ENCODE measurements at places on chromosomes 4 and X.

GRCh38 chrX:130840345-130840744 lies 62.7 kb downstream of the ENOX2 start:
- DNase-seq = no peak

DNA sequence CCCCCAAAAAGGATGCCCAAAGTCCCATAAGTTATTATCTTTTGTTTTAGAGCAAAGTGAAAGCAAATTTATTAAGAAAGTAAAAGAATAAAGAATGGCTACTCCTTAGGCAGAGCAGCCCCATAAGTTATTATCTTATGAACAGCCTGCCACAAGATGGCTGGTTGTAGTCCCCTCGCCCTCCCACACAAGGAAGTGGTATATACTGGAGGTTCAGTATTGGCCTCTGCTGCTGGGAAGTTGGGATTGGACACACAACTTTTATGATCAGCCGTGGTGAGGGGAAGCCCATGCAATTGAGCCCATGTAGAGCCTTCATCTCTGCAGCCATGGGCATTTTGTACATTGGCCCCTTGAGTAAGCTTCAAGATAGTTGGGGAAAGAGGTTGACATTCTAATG lies 8.0 kb upstream of the SMIM10 start:
- DNase-seq = no peak

DNA sequence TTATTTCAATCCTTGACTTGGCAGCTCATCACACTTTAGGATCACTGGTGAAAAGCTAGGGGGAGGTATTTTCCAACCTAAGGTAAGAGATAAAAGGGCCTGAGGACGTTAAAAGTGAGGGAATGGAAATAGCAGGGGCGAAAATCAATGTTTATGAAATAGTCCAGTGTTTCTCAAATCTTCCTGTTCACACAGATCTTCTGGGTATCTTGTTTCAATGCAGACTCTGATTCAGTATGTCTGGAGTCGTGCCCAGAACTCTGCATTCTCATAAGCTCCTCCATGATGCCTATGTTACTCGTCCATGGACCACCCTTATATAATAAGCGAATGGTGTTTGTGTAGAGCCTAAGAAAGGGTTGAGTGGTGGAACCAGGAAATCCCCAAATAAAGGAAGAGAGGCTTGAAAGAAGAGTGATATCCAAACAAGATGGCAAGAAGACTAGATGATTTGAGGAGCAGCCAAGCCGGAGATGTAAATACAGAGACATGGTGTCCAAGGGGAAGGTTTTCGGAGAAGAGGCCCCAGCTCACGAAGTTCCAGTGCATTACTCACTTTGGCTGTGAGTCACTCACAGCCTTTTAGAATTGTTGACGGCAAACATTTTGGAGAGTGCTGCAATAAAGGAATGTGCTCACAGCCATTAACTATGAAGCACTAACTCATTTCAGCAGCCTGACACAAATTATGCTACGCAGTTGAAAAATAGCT lies 215.6 kb upstream of the PPARGC1A start:
- no peak for DNase-seq

DNA sequence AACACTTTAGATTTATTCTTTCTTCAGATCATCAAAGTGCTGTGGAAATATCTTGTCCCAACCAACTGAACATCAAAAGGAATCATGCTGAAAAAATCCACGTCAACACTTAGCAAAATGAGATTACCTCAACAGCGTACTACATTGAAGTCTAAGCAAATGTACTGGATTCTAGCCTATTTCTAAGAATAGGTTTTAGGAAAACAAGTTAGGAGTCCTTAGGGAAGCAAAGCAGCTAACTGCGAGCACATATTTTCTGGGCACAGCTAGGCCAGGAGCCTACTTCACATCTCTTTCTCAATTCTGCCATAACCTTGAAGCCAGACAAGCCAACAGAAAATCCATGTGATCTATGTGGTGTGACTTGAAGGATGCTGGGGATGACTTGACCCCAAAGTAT lies 22.2 kb downstream of the KDR start:
- DNase-seq = no peak

DNA sequence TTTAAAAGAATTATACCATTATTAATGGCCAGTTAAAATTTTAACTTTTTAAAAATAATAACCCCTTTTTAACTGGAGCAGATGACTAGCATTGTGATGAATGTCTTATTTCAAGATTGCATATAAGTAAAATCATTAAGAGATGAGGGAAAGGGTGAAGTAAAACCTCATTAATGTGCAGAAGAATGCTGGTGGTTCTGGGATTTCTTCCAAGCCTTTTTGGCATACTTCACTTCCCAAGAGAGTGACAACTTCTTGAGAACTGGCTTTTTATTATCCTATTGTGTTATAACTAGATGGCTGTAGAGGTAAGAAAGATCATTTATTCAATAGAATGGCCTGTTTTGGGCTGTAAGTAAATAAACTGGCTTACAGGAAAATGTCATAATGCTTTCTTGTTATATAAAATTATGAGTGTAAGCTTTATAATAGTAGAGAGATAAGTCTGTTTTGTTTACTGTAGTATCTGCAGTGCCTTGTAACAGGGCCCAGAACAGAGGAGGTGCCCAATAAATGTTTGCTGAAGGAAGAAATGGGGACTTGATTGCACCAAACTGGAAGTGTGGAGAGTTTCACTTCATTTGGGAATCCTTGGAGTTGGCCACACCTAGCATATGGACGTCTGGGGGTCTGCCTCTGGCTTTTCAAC lies 242.9 kb upstream of the PITX2 start:
- DNase-seq = no peak

DNA sequence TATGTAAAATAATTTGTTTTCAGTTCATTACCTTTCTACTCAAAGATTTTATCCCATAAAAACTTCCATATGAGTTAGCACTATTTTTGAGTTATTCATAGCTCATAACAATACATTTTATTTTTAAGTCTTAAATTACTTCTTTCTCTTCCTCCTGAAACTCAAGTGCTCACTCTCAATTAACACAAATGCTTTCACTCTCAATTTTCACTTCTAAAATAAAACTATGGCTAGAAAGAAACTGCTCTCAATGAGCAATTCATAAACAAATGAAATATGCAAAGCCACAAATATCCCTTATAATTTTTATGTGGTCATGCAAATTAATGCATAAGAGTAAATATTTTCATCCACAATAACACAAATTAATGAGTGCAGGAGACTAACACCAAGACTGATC lies 38.8 kb downstream of the MAML3 start:
- no peak for DNase-seq

DNA sequence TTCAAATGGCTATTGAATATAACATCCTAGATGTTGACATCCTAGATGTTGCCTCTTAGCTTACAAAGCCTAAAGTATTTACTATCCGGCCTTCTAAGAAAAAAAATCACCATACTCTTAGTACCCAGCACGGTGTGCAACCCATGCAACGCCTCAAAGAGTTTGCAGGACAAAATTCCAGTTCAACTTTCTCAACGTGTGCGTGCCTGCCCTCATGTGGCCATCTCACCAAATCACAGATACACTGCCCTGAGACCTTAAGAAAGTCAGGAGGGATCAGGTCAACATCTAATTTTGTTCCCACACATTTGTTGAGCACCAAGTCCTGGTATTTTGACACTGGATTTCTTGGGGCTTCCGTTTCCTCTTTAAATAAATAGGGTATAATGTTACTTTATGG lies 68.3 kb downstream of the CRMP1 start:
- no peak for DNase-seq

GRCh38 chr4:153808175-153808574 lies 19.3 kb upstream of the SFRP2 start:
- DNase-seq = no peak

DNA sequence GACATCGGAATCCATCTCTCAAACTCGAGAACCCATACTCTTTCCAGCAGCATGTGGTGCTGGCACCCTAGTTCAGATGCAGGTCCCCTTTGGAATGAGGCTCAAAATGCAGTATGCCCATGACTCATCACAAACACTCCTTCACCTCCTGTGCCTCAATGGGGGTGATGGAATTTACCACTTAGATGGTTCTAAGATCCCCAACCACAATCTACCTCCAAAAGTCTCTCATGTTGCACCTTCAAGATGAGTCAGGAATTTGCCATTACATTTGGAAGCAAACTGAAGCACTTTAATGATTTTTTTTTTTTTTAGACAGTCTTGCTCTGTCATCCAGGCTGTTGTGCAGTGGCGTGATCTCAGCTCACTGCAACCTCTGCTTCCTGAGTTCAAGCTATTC lies 8.5 kb upstream of the MID1 start:
- DNase-seq = no peak

- no peak for DNase-seq
Measured at GRCh38 chr4:125244848-125245450, 69.8 kb upstream of the FAT4 start.

GRCh38 chr4:149370785-149371420 lies 444.7 kb downstream of the IQCM start:
- no peak for DNase-seq

DNA sequence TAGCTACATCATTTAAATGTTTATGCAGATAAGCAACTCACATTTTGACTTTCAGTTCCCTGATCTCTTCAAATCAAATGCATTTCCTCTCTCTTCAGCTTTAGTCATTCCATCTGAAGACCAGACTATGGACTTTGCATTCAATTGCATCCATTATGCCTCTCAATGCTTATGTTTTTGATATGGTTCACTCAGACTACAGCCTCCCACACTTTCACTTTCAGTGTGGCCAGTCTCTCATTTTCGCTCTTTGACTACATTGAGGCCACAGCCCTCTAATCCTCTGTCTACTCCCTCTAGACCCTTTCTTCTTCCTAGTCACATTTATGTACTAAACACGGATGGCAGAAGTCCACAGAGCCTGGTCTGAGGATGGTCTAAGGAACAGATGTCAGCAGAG lies 24.5 kb upstream of the VEGFC start:
- no peak for DNase-seq

GRCh38 chr4:24630937-24631336 lies 46.6 kb upstream of the DHX15 start:
- no peak for DNase-seq

- no peak for DNase-seq
Measured at GRCh38 chr4:127018381-127018780, 614.4 kb upstream of the INTU start.

- DNase-seq = no peak
Measured at GRCh38 chr4:21083413-21083812, 383.2 kb downstream of the PACRGL start.

GRCh38 chr4:147590249-147590920 lies 26.8 kb upstream of the TMEM184C start:
- peak; percentile 47 for DNase-seq

GRCh38 chrX:134685668-134686067 lies 27.4 kb upstream of the PLAC1 start:
- DNase-seq = no peak

DNA sequence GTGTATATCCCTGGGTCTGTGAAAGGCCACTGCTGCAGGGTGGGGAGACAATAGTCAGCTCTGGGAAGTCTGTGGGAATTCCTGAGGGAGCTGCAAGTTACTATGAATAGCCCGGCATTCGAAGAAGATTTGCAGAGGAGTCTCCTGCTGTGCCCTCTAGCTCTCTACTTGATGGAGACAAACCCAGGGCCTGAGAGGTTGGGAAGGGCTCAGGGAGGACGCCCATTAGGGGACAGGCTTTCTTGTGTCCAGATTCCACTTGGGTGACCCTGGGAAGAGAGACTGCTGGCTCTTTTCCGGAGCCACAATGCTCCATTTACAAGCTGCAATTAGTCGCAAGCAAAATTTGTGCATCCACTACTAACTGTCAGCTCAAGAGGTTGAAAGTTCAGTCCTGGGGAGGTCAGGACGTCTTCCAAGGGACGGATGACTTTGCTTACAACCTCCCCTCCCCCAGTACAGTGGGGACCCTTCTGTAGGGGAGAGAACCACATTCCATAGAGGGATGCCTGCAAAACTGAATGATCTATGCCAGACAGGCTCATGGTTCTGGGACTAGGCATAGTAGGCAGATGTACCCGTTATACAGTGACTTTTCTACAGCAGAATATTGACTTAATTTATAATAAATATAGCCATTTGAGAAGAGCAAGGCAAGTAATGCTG lies 48.2 kb upstream of the PHOX2B start:
- no peak for DNase-seq

DNA sequence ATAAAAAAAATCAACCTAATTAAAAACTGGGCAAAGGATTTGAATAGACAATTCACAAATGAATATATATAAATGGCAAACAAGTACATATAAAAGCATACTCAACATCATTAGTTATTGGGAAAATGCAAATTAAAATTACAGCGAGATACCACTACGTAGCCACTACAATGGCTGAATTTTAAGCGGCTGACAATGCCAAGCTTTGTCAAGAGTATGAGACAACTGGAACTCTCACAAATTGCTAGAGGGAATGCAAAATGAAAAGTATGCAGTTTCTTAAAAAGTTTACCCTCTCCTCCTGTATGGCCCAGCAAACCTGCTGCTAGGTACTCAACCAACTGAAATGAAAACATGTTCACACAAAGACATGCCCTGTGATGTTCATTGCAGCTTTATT lies 34.8 kb downstream of the ZFP42 start:
- no peak for DNase-seq

DNA sequence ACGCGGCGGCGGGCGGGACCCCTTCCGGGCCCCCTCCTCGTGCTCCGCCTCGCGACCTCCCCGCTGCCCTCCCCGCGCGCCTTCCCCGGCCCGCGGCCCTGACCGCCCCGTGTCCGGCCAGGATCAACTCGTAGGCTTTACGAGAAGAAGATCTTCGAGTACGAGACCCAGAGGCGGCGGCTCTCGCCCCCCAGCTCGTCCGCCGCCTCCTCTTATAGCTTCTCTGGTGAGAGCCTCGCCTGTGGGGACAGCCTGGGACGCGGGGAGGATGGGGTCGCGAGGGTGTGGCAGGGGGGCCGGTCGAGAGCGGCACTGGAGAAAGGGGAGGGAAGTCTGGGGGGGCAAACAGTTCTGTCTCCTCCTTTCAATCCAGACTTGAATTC lies 465 bp downstream of the EMD start:
- no peak for DNase-seq

DNA sequence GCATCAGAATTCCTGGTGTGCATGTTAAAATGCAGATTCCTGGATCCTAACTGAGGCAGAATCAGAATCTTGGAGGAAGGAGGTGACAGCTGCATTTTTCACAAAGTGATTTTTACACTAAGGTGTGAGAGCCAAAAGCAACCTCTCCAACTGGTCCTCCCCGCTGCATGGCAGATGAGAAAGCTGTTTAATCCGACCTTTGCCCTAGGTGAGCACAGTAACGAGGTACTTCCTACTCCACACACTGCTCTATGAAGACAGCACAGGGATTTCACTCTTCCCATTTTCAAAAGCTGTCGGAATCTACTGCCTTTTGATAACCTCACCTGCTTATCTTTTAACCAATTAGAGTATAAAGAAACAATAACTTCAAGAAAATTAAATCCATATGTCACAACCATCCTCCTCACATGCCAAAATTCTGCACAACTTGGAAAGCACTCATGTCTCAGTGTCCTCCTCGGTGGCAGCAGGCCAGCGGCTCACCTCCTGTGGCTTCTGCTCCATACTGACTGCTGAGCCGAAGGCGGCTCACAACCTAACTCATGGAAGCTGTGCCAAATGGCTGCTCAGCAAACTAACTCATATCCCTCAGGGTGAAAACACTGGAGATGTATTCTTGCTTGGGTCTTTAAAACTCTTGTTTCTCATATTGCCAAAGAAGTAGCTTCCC lies 3.6 kb downstream of the CASP6 start:
- DNase-seq = no peak

GRCh38 chr4:1579001-1579900 lies 104.9 kb downstream of the FAM53A start:
- DNase-seq = peak; percentile 92

GRCh38 chr4:55397126-55397436 lies 1.3 kb downstream of the TMEM165 start:
- DNase-seq = no peak

- no peak for DNase-seq
Measured at GRCh38 chr4:182141061-182141460, 102.1 kb upstream of the TENM3 start.

- DNase-seq = peak; percentile 39
Measured at GRCh38 chrX:27598312-27598711, 8.2 kb downstream of the DCAF8L2 start.
